ENCODE measurements at places on chromosomes 12 and 14. TPM values are rescaled to one million over a fixed set of nuclear protein-coding genes. Genes with fewer than 3 reads are reported as not detected.

- no peak overlapping the region for H3K27ac ChIP-seq
- DNase-seq = no peak
- H3K4me1 ChIP-seq = no peaks in the 10 kb centered on the region
- no peak overlapping the region for H3K4me3 ChIP-seq
- H3K36me3 ChIP-seq = no peaks in the 10 kb centered on the region
These were observed 99.9 kb downstream of the BEGAIN start for GRCh38 chr14:100487304-100487703.

COCH gene
- total RNA-seq = 1.6 TPM

- DNase-seq = peak; percentile 86
- H3K4me3 ChIP-seq = peak overlapping the region; percentile 96
- H3K36me3 ChIP-seq = peaks cover under 1% of the 10 kb centered on the region
- H3K27ac ChIP-seq = peak overlapping the region; percentile 99
These were observed 3.1 kb upstream of the TNS2 start for GRCh38 chr12:53046655-53047220.

FAM186B gene
- 0.85 TPM for total RNA-seq

DNA sequence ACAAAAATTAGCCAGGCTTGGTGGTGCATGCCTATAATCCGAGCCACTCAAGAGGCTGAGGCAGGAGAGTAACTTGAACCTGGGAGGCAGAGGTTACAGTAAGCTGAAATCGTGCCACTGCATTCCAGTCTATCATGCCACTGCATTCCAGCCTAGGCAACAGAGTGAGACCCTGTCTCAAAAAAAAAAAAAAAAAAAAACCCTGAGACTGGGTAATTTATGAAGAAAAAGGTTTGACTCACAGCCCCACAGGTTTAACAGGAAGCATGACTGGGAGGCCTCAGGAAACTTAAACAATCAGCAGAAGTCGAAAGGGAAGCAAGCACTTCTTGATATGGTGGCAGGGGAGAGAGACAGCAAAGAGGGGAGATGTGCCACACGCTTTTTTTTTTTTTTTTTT lies 123.2 kb downstream of the GXYLT1 start:
- peak; percentile 61 for DNase-seq
- no peaks in the 10 kb centered on the region for H3K27me3 ChIP-seq
- no peak overlapping the region for H3K4me3 ChIP-seq
- H3K27ac ChIP-seq = no peak overlapping the region
- peaks cover 2% of the 10 kb centered on the region for H3K4me1 ChIP-seq

DNA sequence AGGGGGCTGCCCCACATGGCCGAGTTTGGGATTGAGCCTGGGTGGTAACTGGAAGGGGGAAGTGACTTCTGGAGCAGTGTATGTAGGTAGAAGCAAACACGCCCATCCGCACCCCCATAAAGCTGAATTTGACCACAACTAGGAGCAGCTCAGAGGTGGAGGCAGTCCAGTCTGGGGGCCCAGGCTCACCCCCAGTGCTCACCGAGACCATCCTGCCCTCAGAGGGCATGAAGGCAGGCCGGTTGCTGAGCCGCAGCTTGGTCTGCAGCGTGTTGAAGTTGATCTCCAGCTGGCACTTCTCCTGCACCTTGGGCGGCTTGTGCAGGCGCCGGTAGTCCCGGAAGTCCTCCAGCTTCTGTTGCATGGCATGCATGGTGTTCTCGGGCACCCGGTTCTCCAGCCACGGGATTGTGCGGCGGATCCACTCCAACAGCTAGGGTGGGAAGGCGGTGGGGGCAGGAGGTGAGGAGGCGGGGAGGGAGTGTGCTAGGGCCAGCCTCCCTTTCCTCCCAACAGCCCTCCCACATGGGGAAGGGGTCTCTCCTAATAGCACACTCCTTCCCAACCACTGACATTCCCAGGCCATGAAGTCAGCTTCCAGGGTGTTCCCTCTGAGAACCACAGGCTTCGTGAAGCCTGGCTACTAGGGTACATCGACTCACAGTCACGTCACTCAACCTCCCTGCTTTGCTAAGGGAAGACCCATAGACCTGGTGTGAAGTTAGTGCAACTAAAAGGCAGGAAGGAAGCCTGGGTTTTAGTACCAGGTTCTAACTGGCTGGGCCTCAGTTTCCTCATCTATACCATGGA lies 87.0 kb downstream of the ACTN1 start:
- no peak overlapping the region for H3K27ac ChIP-seq
- H3K4me3 ChIP-seq = no peak overlapping the region
- H3K4me1 ChIP-seq = no peaks in the 10 kb centered on the region

- peaks cover 20% of the 10 kb centered on the region for H3K4me1 ChIP-seq
- H3K36me3 ChIP-seq = no peaks in the 10 kb centered on the region
- no peak overlapping the region for H3K27ac ChIP-seq
- H3K27me3 ChIP-seq = no peaks in the 10 kb centered on the region
These were observed 133.3 kb downstream of the CHST11 start for GRCh38 chr12:104590022-104590421.

GRCh38 chr14:79833781-79834180 lies 377.5 kb downstream of the DIO2 start:
- H3K27me3 ChIP-seq = no peaks in the 10 kb centered on the region
- DNase-seq = no peak
- no peaks in the 10 kb centered on the region for H3K4me1 ChIP-seq
- H3K27ac ChIP-seq = no peak overlapping the region
- no peak overlapping the region for H3K4me3 ChIP-seq
- no peaks in the 10 kb centered on the region for H3K36me3 ChIP-seq

GRCh38 chr12:33690562-33690961 lies 250.9 kb upstream of the SYT10 start:
- H3K27me3 ChIP-seq = no peaks in the 10 kb centered on the region
- H3K27ac ChIP-seq = no peak overlapping the region
- no peak for DNase-seq
- H3K4me3 ChIP-seq = no peak overlapping the region
- H3K36me3 ChIP-seq = no peaks in the 10 kb centered on the region

DNA sequence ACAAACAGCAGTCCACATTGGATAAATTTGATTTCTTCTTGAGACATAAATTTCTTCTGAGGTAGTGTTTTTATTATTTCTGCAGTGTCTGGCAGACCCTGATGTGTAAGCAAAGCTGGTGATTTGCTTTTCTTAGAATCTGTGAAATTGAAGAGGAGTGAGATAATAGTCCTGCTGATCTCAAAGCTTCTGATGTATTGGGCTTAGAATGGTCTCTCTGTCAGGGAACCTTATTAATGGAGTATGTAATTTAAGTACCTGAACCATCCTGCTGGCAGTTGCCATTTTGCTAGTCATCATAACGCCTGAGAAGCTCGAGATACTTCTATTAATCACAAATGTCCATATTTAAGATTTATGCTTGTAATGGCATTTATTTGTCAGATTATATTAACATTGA lies 464.5 kb upstream of the PRICKLE1 start:
- H3K36me3 ChIP-seq = no peaks in the 10 kb centered on the region
- H3K4me1 ChIP-seq = no peaks in the 10 kb centered on the region
- no peaks in the 10 kb centered on the region for H3K27me3 ChIP-seq

All from kidney (tissue), 22 donors.